ENCODE measurements at places on chromosomes 2 and 18. TPM values are rescaled to one million over a fixed set of nuclear protein-coding genes. Genes with fewer than 3 reads are reported as not detected.

DNA sequence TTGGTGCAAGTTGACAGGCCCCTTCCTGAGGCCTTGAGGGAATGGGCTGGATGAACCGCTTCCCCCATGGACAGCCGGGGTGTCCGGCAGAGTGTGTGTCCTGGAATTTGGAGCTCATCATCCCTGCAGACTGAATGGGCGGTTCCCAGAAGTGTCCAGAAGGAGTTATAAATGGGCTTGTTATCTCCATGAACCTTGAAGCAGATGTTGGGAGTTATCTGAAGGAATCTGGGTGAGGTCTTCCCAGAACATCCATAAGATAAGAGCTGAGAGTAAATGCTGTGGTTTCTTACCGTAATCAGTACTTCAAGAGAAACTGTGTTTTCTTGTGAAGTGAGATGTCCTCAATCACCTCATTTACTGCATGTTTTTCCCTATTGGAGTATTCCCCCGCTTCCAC, 21.1 kb downstream of the PLB1 start:
- no peaks in the 10 kb centered on the region for H3K27me3 ChIP-seq
- no peaks in the 10 kb centered on the region for H3K36me3 ChIP-seq
- peaks cover 6% of the 10 kb centered on the region for H3K4me1 ChIP-seq
- no peak overlapping the region for H3K27ac ChIP-seq

DNA sequence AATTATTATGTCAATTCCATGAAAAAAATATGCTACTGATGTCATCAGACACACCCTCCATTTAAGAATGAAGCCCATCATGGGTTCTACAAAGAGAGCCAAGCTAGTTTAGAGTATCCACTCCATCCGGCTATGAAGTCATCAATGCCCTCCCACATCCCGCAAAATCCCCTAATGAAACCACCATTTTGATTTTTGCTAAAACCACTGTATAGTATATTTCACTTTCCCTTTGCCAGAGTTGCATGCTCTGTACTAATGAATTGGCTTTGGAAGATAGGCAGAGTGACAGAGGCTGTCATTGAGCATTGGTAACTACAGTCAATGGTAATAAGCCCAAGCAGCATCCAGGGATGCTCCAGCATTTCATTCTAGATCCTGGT, 118.6 kb downstream of the ANKRD44 start:
- H3K27ac ChIP-seq = no peak overlapping the region
- DNase-seq = no peak
- H3K4me1 ChIP-seq = peaks cover 43% of the 10 kb centered on the region
- no peak overlapping the region for H3K4me3 ChIP-seq
- H3K27me3 ChIP-seq = no peaks in the 10 kb centered on the region

GRCh38 chr2:43333101-43333655, 106.8 kb upstream of the ZFP36L2 start:
- H3K27ac ChIP-seq = no peak overlapping the region
- no peaks in the 10 kb centered on the region for H3K27me3 ChIP-seq
- H3K36me3 ChIP-seq = no peaks in the 10 kb centered on the region
- DNase-seq = no peak
- no peaks in the 10 kb centered on the region for H3K4me1 ChIP-seq

Gene SALL3
- total RNA-seq = not detected

GRCh38 chr18:35153609-35154272, 87.1 kb upstream of the ZNF397 start:
- H3K36me3 ChIP-seq = no peaks in the 10 kb centered on the region
- H3K4me3 ChIP-seq = no peak overlapping the region

GRCh38 chr2:191401287-191401686, 156.1 kb downstream of the MYO1B start:
- DNase-seq = no peak
- no peaks in the 10 kb centered on the region for H3K27me3 ChIP-seq
- H3K4me3 ChIP-seq = no peak overlapping the region
- H3K36me3 ChIP-seq = no peaks in the 10 kb centered on the region
- no peak overlapping the region for H3K27ac ChIP-seq

Gene RTP5
- total RNA-seq = not detected

Gene PDE1A
- total RNA-seq = 0.15 TPM

GRCh38 chr2:105538840-105539239, 140.0 kb upstream of the FHL2 start:
- no peak overlapping the region for H3K4me3 ChIP-seq
- no peak overlapping the region for H3K27ac ChIP-seq
- DNase-seq = no peak
- H3K27me3 ChIP-seq = no peaks in the 10 kb centered on the region
- H3K36me3 ChIP-seq = no peaks in the 10 kb centered on the region

- H3K27me3 ChIP-seq = no peaks in the 10 kb centered on the region
- DNase-seq = peak; percentile 78
- no peaks in the 10 kb centered on the region for H3K36me3 ChIP-seq
- no peaks in the 10 kb centered on the region for H3K4me1 ChIP-seq
- no peak overlapping the region for H3K4me3 ChIP-seq
Measured at GRCh38 chr2:18749912-18750526, 160.7 kb upstream of the NT5C1B start.

DNA sequence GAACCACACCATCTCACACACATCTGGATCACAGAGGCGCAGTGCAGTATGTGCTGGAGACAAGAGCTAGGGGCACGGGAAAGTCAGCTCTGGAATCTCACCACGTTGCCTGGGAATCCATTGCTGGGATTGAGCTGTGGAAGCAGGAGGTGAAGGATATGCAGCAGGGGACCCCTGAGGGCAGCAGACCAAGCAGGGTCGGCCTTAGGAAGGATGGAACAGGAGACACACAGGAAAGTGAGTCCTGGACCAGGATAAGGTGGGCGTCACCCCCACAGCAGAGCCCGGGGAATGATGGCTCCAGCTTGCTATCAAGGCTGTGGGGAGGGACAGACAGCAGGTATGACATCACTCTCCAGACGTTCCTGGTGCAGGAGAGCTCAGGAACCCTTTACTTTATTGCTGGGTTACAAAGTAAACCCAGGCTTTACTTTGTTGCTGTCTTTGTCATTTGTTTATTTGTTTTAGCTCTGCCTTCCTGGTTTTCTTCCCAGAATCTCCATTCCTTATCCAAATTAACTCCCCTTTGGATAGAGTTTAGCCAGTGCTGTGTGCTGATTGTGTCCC, 329.8 kb upstream of the MYT1L start:
- no peak overlapping the region for H3K27ac ChIP-seq
- 0 out of 2 replicates have a peak, but pooled peaks cover 2% of the 10 kb centered on the region for H3K27me3 ChIP-seq
- H3K4me1 ChIP-seq = peaks cover 4% of the 10 kb centered on the region
- DNase-seq = no peak

DNA sequence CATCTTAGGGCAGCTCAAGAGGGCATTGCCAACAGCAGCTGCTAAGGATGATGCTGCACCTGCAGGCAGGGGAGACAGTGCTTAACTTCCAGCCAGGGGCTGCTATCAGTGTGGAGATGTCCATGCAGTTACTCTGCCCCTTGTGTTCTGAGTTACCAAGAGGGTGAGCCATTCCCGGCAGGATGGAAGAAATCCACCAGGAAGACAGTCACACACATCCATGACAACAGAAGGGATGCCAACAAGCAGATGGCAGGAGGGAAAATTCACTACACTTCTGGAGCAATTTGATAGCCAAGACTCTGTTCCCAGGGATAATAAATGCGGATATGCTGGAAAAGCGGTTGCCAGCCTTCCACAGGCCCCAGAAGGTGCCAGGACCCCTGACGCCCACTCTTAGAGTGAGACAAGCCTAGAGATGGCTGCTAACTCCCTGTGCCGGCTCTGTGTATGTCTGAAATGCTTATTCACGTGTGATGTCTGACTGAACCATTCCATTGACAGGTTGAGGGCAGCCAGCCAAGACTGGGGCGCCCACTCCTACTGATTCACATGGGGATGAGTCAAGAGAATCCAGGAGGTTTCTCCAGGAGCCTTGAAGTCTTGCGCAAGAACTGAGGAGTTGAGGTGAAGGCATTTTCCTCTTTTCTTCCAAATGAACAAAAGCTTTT, 24.5 kb downstream of the LOXHD1 start:
- no peaks in the 10 kb centered on the region for H3K4me1 ChIP-seq
- 0 out of 2 replicates have a peak, but pooled peaks cover 3% of the 10 kb centered on the region for H3K27me3 ChIP-seq
- no peak overlapping the region for H3K4me3 ChIP-seq
- no peak for DNase-seq

DNA sequence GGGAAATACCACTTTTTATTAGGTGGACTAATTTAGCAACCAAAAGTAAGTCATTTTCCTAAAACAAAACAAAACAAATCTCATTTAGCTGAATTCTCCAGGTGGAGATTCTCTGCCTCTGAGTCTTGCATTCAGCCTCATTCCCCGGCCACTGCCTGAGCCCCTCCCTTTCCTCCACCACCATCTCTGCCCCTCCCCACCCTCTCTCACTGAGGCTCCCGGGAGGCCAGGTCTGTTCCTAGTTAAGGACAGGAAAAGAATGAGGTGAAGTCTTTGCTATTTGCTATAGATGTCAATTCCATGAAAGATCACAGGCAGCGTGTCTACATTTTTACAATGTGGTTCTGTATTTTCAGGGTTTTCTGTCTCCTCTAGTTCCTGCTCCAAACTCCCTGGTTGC, 83.0 kb upstream of the SOX11 start:
- H3K4me1 ChIP-seq = no peaks in the 10 kb centered on the region
- no peak overlapping the region for H3K4me3 ChIP-seq
- H3K27ac ChIP-seq = no peak overlapping the region
- no peaks in the 10 kb centered on the region for H3K27me3 ChIP-seq

- no peaks in the 10 kb centered on the region for H3K4me1 ChIP-seq
- no peak overlapping the region for H3K27ac ChIP-seq
- no peak for DNase-seq
- H3K36me3 ChIP-seq = no peaks in the 10 kb centered on the region
- H3K4me3 ChIP-seq = no peak overlapping the region
Measured at GRCh38 chr2:128289439-128289838, 29.2 kb downstream of the HS6ST1 start.

GRCh38 chr18:47209171-47209570, 33.0 kb upstream of the IER3IP1 start:
- H3K4me3 ChIP-seq = no peak overlapping the region
- H3K36me3 ChIP-seq = no peaks in the 10 kb centered on the region
- peaks cover 39% of the 10 kb centered on the region for H3K4me1 ChIP-seq
- DNase-seq = peak; percentile 91
- peaks cover 5% of the 10 kb centered on the region for H3K27me3 ChIP-seq

GRCh38 chr2:63434024-63435001, 154.0 kb downstream of the WDPCP start:
- H3K4me3 ChIP-seq = no peak overlapping the region
- H3K27ac ChIP-seq = no peak overlapping the region
- H3K36me3 ChIP-seq = no peaks in the 10 kb centered on the region
- no peak for DNase-seq
- no peaks in the 10 kb centered on the region for H3K4me1 ChIP-seq
